ENCODE measurements at places on chromosomes 1 and 21. TPM values are rescaled to one million over a fixed set of nuclear protein-coding genes. Genes with fewer than 3 reads are reported as not detected.

DNA sequence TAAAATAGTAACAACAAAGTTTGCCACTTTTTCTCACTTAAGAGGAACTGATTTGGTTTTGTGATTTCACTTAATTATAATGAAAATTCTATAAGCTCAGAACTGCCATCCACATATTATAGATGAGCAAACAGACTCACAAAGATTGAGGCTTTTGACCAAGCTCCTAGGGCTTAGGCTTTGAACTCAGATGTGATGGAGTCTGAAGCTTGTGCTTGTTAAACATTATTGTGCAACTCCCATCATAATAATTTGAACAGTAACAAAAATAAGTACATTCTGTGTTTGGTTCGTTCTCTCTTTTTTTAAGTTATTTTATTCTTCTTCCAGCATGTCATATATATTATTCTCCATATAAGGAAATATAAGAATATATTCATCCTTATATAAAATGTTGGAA lies 403.4 kb downstream of the PTPRC start:
- H3K27ac ChIP-seq: no peak overlapping the region
- no peak for DNase-seq
- H3K4me1 ChIP-seq: no peaks in the 10 kb centered on the region
- no peaks in the 10 kb centered on the region for H3K36me3 ChIP-seq

- H3K4me3 ChIP-seq: no peak overlapping the region
- H3K27me3 ChIP-seq: no peaks in the 10 kb centered on the region
- peaks cover 12% of the 10 kb centered on the region for H3K4me1 ChIP-seq
- no peak for DNase-seq
- H3K27ac ChIP-seq: peak overlapping the region; percentile 88
- no peaks in the 10 kb centered on the region for H3K36me3 ChIP-seq
These were observed 89.5 kb upstream of the C1orf21 start for GRCh38 chr1:184297244-184297750.

DNA sequence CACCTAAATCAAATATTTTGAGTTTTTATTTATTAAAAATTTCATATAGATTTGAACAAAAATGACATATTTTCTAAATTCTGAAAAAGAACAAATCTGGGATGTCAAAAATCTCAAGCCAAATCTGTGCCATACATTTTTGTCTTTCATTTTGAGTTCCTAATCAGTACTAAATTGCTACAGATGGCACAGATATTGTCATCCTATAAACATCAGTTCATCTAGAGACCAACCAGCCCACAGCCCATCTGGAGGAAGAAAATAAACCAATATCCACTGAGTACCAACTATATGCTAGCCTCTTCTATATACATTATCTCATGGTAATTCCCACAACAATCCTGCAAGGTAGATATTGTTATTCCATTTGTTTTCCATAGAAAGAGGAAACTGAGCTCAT lies 156.8 kb upstream of the ATP1B1 start:
- H3K4me1 ChIP-seq: peaks cover 3% of the 10 kb centered on the region
- H3K36me3 ChIP-seq: no peaks in the 10 kb centered on the region
- no peak overlapping the region for H3K27ac ChIP-seq
- no peaks in the 10 kb centered on the region for H3K27me3 ChIP-seq
- no peak for DNase-seq

DNA sequence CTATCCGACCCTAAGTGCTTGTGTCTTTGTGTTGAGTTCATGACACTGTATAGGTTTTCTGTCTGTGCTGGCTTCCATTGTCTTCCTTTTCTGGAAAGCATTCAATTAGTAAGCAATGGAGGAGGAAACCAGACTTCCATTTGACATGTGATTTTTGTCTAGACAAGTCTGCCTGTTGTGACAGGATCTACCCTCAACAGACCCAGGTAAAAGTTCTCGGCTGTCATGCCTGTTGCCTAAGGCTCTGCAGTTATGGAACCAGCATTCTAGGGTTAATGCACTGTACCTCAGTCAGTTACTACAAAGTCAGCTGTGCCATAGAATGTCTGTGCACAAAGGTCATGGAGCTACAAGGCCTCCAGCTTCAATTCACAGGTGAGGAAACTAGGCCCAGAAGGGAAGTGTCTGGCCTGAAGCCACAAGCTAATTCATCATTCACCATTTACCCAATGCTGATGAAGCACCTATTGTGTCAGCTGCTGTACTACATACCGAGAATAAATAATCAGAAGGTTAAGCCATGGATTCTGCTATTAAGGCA lies 72.3 kb downstream of the PLPP3 start:
- no peak for DNase-seq
- no peaks in the 10 kb centered on the region for H3K27me3 ChIP-seq
- H3K36me3 ChIP-seq: peaks cover 65% of the 10 kb centered on the region
- H3K4me1 ChIP-seq: no peaks in the 10 kb centered on the region
- no peak overlapping the region for H3K27ac ChIP-seq

- no peaks in the 10 kb centered on the region for H3K4me1 ChIP-seq
- H3K4me3 ChIP-seq: no peak overlapping the region
- H3K27ac ChIP-seq: no peak overlapping the region
- no peaks in the 10 kb centered on the region for H3K27me3 ChIP-seq
- no peak for DNase-seq
- no peaks in the 10 kb centered on the region for H3K36me3 ChIP-seq
These were observed 47.6 kb upstream of the DMRTB1 start for GRCh38 chr1:53411541-53412152.

DNA sequence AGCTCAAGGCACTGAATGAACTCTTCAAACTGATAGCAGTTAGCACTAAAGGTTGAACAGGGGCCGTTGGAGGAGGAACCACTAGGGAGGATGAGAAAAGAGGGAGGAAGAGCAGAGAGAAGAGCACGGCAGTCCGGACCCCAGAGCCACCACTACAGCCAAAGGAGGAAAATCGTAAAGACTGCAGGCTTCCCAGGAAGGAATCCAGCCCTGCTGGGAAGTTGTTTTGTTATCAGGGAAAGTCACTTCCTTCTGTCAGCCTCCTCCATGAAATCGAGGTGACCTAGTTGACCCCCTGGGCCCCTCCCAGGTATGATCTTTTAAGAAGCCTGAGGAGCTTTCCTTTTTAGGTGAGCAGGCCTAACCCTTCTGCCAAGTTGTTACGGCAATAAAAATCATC lies 88.2 kb downstream of the PBX1 start:
- no peaks in the 10 kb centered on the region for H3K27me3 ChIP-seq
- DNase-seq: no peak

- DNase-seq: no peak
- H3K4me1 ChIP-seq: no peaks in the 10 kb centered on the region
- H3K4me3 ChIP-seq: no peak overlapping the region
- peak overlapping the region; percentile 20 for H3K27ac ChIP-seq
- H3K36me3 ChIP-seq: no peaks in the 10 kb centered on the region
These were observed 120.9 kb downstream of the C1orf21 start for GRCh38 chr1:184507604-184508280.

The IQCC gene
- not detected for total RNA-seq

The OR2T2 gene
- total RNA-seq: not detected

- no peak overlapping the region for H3K4me3 ChIP-seq
- H3K27me3 ChIP-seq: no peaks in the 10 kb centered on the region
- no peaks in the 10 kb centered on the region for H3K36me3 ChIP-seq
- H3K27ac ChIP-seq: no peak overlapping the region
- peaks cover 6% of the 10 kb centered on the region for H3K4me1 ChIP-seq
These were observed 87.2 kb downstream of the LAMC2 start for GRCh38 chr1:183273300-183273699.

GRCh38 chr1:58921342-58921741 lies 137.5 kb upstream of the JUN start:
- no peak for DNase-seq
- H3K4me3 ChIP-seq: no peak overlapping the region
- no peaks in the 10 kb centered on the region for H3K27me3 ChIP-seq
- H3K27ac ChIP-seq: no peak overlapping the region
- no peaks in the 10 kb centered on the region for H3K36me3 ChIP-seq

- no peak overlapping the region for H3K4me3 ChIP-seq
- H3K27me3 ChIP-seq: no peaks in the 10 kb centered on the region
- H3K27ac ChIP-seq: no peak overlapping the region
- no peaks in the 10 kb centered on the region for H3K4me1 ChIP-seq
These were observed 8.7 kb upstream of the LIN28A start for GRCh38 chr1:26401891-26402290.

The LRRC7 gene
- total RNA-seq: not detected

GRCh38 chr21:33690874-33691273 lies 48.6 kb downstream of the ITSN1 start:
- peaks cover 2% of the 10 kb centered on the region for H3K4me1 ChIP-seq
- DNase-seq: no peak
- no peaks in the 10 kb centered on the region for H3K27me3 ChIP-seq
- no peaks in the 10 kb centered on the region for H3K36me3 ChIP-seq
- no peak overlapping the region for H3K27ac ChIP-seq

Data from ascending aorta (tissue), 2 donors.